Cerebellar nuclear complex (tissue), 1 donor: ENCODE measurements at places on chromosomes 1 and 21.

- no peak for DNase-seq
Measured at GRCh38 chr1:170935231-170935630, at the start of gene MROH9. MROH9 (plus strand) TSS chr1:170935534; CDS start chr1:170945557, 10,023 bp downstream.

GRCh38 chr21:36132696-36133095, 2.2 kb upstream of the CBR3 start:
- DNase-seq = no peak

- DNase-seq = no peak
Measured at GRCh38 chr1:162970021-162970420, 99.1 kb upstream of the RGS4 start.

GRCh38 chr1:14784790-14785773, 186.6 kb downstream of the KAZN start:
- no peak for DNase-seq

DNA sequence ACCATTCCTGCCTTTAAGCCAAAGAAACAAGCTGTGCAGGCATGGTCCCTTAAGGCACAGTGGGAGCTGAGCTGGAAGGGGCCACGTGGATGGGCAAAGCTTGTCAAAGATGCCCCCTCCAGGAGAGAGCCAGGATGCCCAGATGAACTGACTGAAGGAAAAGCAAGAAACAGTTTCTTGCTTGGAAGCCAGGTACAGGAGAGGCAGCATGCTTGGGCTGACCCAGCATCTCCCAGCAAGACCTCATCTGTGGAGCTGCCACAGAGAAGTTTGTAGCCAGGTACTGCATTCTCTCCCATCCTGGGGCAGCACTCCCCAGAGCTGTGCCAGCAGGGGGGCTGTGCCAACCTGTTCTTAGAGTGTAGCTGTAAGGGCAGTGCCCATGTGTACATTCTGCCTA, 1.3 kb upstream of the SLC50A1 start:
- DNase-seq = no peak

- DNase-seq = no peak
Measured at GRCh38 chr1:159941141-159941540, 4.3 kb downstream of the IGSF9 start.

DNA sequence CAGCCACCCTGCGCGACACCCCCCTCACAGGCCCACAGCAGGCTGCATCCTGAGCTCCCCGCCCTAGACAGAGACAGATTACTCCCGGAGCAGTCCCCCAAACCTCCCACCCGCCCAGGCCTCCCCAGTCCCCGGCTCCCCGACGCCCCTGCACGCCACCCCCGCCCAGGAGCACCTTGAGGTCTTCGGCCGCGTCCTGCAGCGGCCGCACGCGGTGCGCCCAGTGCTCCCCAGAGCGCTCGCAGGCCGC, 731 bp downstream of the TRIM11 start:
- no peak for DNase-seq

GRCh38 chr1:211327346-211327921, 801 bp downstream of the TRAF5 start:
- DNase-seq = no peak

GRCh38 chr21:44898851-44899767, 21.6 kb downstream of the ITGB2 start:
- no peak for DNase-seq

DNA sequence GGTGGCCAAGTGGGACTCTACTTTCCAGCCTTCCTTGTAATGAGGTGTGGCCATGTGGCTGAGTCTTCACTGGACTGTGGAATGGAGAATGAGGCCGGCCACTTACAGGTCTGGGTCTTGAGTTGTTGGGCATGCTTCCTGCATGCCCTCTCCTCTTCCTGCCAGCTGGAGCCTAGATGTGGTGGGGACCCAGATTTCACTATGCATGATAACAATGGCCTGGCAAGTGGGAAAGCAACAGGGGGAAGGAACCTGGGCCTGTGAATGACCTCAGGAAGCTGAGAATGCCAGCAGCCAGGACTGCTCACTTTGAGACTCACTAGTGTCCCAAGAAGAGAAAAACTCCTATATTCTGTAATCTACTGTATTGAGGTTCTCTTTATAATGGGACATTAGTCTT, 8.5 kb upstream of the SLC26A9 start:
- no peak for DNase-seq

DNA sequence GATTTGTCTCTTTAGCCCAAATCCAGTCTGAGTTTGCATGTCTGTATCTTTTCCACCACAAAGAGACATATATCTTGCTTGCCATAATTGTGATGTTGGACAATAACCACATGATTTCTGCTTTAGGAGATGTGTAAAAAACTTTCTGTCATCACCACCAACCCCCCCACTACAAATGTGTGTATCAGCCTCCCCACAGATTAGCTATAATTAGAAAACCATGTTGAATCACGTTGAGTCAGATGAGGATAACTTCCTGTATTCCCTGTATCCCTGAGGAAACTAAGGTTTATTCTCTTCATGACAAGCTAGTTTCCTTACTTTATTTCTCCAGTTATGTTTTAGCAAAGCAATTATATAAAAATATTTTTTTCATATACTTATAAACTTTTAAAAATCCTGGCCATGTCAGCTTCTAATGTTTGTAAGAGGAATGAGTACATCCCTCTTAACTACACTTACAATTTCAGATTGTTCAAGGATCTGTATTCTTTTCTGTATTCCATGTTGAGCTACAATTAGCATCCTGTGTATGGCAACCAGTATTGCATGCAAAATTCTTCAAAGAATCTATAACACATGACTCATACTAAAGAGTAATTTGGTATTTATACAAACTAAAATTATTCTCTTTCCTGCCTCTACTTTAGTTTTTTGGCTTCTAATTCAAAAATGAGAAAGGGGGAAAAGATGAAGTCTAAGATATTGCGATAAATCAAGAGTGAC, 143.0 kb downstream of the FMN2 start:
- DNase-seq = no peak

DNA sequence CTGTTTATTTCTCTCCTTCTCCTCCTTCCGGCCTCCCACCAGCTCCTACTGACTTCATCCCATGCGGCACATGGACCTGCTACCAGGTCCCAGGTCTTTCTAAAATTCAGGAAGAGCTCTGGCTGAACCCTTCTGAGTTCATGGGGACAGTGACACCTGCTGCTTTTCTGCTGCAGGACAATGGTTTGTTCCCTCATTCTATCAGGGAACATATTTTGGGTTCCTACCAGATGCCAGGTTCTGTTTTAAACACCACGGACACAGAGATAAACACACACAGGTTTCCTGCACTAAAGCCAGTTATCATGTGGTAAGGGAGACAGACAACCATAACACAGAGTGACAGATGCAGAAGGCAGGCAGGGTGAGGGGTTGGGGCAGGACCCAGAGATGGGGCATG, 114.0 kb upstream of the RAB4A start:
- DNase-seq = no peak

GRCh38 chr1:162035241-162035640, 11.6 kb upstream of the OLFML2B start:
- no peak for DNase-seq

DNA sequence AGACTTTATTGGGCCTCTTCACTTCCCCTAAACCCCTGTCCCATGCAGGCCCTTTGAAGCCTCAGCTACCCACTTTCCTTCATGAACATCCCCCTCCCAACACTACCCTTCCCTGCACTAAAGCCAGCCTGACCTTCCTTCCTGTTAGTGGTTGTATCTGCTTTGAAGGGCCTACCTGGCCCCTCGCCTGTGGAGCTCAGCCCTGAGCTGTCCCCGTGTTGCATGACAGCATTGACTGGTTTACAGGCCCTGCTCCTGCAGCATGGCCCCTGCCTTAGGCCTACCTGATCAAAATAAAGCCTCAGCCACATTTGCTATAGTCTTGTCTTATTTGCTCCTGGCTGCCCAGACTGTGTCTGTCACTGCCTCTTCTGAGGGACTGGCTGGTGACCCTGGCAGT, 5.5 kb downstream of the GSTM4 start:
- DNase-seq = no peak

DNA sequence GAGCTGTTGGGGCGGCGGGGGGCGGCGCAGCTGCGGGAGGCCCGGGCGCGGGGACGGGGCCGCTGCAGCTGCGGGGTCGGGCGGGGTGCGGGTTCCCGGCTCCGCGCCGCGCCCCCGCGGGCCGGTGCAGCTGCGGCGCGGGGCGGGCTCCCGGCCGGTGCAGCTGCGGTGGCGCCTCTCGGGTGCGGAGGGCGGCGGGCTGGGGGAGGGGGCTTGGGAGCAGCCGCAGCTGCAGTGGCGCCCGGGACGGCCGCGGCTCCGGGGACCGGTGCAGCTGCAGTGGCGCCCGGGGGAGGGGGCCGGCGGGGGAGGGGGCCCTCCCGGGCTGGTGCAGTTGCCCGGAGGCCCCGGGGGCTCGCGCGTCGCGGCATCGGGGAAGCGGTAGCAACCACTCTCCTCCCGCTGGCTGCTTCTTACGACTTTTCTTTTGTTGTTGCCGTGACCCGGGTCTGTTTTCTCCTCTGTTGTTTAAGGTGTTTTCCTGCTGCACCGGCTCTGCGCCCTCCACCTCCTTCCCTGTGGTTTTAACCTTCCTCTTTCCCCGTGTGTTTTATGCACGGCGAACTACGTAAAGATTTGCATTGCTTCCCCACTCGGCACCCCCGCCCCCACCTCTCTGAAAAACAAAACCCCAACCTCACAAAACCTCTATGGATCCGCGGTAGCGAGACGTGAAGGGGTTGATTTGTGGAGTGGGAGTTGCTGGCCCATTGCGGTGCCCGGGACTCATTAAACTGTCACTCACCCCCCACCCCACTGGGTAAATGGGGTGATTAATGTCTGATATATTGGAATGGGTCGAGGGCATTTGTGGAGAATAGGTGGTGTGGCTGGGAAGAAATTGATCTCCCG, 1.7 kb upstream of the ZBTB18 start:
- no peak for DNase-seq

GRCh38 chr1:233620065-233620464, 6.2 kb downstream of the KCNK1 start:
- no peak for DNase-seq

DNA sequence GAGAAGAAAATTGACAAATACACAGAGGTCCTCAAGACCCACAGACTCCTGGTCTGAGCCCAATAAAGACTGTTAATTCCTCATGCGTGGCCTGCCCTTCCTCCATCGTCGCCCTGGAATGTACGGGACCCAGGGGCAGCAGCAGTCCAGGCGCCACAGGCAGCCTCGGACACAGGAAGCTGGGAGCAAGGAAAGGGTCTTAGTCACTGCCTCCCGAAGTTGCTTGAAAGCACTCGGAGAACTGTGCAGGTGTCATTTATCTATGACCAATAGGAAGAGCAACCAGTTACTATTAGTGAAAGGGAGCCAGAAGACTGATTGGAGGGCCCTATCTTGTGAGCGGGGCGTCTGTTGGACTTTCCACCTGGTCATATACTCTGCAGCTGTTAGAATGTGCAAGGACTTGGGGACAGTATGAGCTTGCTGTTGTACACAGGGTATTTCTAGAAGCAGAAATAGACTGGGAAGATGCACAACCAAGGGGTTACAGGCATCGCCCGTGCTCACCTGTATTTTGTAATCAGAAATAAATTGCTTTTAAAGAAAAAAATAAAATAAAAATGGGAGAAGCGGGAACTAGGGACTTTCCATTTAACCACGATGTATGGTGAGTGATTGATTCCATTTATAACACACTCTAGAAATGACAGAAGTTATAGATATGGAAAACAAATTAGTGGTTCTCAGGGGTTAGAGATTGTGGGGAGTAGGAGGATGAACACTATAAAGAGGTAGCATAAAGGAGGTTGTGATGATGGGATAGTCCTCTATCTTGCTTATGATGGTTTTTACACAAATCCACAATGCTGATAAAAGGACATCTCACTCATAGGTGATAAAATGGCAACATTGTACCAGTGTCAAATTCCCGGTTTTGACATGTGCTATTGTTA, 244.7 kb downstream of the MRPL39 start:
- no peak for DNase-seq

GRCh38 chr1:232317350-232317749, 312.6 kb downstream of the SIPA1L2 start:
- no peak for DNase-seq

- DNase-seq = no peak
Measured at GRCh38 chr1:240136402-240136801, 44.7 kb downstream of the FMN2 start.

GRCh38 chr1:184482136-184482535, 95.3 kb downstream of the C1orf21 start:
- DNase-seq = no peak

- DNase-seq = no peak
Measured at GRCh38 chr1:170803711-170804110, 131.6 kb upstream of the MROH9 start.

GRCh38 chr1:158121604-158122254, 59.0 kb upstream of the CD1D start:
- DNase-seq = no peak

DNA sequence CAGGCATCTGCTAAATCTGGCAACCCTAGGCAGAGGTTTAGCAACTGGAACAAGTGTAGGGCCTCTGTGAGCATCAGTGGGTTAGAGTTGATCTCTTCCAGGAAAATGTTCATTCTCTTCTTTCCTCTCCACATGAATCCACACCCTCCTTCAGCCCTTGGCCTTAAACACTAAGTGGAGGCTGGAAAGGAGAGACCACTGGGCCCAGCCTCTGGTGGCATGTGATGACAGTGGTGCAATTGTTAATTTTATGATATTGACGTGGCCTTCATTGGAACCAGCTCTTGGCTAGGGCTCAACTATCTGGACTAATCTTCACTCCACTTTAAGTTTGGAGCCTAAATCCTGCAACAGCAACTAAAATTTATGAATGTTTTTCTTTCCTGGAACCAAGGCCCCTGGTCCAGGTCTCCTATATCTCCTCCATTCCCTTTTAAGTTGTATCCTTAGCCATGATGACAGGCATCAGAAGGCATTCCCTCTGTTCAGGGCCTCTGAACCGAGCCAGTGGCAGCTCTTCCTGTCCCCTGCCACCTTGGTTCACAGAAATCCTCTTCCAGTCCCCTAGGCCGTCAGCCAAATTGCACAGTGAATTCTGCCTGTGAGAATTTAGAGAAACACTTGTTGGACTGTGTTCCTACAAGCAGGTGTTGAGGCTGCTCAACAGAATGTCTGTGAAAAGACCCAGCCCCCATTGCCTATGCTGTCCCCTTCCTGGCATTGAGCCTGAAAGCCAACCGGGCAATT, 132.2 kb downstream of the PSMG1 start:
- no peak for DNase-seq

- DNase-seq = no peak
Measured at GRCh38 chr1:241675983-241676382, 23.9 kb downstream of the WDR64 start.

- DNase-seq = no peak
Measured at GRCh38 chr1:21514245-21514644, 5.0 kb downstream of the ALPL start.

DNA sequence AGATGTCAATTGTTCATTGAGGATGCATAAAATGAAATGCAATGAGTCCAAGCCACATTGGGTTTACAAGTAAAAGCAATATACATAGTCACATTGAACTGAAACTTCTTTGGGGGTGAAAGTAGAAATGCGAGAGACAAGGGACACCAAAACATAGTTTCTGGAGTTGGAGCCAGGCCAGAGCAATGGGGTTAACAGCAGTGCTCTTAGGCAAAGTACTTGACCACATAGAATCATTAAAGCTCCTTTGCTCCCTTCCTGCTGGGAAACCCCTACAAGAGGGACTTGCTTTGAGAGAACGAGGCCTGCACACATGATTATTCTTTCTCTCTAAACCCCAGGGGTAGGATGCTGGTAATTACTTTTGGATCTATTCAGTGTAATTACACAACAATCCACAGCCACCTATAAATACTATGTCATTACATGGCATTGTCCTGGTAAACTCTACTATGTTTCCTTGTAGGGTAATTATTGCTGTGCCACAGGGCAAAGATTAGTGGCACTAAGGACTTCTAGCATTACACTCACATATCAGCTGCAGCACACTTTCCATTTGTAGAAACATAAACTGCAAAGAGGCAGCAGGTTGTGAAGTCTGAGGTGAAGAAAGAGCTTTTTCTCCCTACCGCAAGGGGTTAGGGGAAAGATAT, 421.6 kb upstream of the PBX1 start:
- no peak for DNase-seq
